CD4-positive, alpha-beta T cell treated with Interleukin-2 at 100 ng/mL for 4 hours (primary cell): ENCODE measurements at places on chromosomes 2 and 18.

DNA sequence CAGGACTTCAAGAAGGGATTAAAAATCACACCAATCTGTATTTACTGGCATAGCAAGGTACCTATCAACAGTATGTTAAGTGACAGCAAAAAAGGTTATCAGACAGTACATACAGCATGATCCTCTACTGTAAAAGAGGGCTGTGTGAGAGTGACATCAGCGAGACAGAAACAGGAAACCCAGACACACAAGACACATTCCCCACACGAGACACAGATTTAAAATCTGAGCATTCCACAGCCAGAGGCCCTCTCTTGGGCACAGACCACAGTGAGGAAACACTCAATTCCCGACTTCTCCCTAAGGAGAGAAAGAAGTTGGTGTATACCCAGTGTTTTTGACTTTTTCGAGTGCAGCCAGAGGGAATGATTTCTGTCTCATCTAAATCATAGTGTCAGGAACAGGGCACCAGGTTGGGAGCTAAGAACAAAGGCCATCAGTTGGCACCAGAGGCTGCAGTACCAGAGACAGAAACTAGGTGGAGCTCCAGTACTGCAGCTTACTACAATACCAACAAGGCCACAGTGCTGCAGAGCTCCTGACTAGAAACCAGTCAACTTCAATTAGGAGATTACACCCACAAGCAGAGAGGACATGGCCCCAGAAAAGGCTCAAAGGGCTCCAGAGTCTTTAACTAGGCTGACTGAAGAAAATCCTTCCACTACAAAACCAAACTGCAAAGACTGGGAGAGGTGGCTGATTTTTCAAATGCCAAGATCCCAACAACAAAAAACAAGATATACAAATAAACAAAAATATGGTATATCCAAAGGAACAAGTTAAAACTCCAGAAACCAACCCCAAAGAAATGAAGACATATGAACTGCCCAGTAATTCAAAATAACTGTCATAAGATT is 41.0 kb downstream of the UNC50 start:
- DNase-seq, result peak; percentile 92

- no peak for DNase-seq
Measured at GRCh38 chr2:141887363-141887762, 243.5 kb downstream of the LRP1B start.

- no peak for DNase-seq
Measured at GRCh38 chr18:43961722-43962121, 684.4 kb upstream of the SYT4 start.

- no peak for DNase-seq
Measured at GRCh38 chr2:129457277-129457818, 522.1 kb upstream of the RAB6C start.

- no peak for DNase-seq
Measured at GRCh38 chr2:150214626-150215025, 272.8 kb downstream of the RND3 start.

GRCh38 chr2:57843158-57843557 is 203.4 kb upstream of the VRK2 start:
- DNase-seq, result no peak

- no peak for DNase-seq
Measured at GRCh38 chr18:148841-149240, 9.5 kb upstream of the USP14 start.

DNA sequence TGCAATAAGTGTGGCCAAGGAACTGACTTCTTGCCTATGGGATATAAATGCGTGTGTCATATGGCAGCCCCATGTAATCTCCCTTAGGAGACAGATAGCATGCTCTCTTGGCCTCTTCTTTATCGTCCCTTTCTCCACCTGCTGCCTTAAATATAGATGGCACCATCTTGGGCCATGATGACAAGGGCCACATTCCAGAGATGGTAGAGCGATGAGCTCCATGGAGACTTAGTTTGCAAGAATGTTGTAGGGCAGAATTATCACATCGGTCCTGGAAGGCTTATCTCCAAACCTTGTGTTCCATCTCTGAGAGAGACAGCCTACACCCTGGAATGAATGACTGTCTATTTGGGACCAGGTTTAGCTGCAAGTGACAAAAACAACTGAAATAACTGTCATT is 536.7 kb downstream of the TNS1 start:
- DNase-seq, result no peak

- no peak for DNase-seq
Measured at GRCh38 chr2:45833968-45834344, 182.5 kb downstream of the PRKCE start.

- no peak for DNase-seq
Measured at GRCh38 chr2:108263401-108263800, 23.6 kb downstream of the SULT1C3 start.

GRCh38 chr2:127397568-127398238 is 9.9 kb upstream of the MAP3K2 start:
- no peak for DNase-seq

DNA sequence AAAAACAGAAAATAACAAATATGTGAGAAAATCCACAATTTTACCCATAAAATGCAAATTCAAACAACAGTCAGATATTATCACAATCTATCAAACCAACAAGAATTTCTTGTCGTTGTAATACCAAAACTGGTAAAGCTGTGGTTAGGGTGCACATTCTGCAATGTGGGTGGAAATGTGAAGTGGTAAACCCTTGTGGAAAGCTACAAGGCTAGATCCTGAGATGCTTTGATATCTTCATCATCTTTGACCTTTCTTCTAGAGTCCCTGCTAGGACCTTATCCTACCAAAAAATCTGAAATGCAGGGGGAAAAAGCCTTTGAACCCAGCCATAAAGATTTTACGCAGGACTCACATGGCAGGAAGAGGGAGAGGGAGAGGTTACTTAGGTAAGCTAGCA is 17.2 kb upstream of the ATG16L1 start:
- DNase-seq, result peak; percentile 19

GRCh38 chr2:157596992-157597681 is 31.5 kb downstream of the ACVR1C start:
- DNase-seq, result peak; percentile 54
